Upper lobe of left lung (tissue), 6 donors: ENCODE measurements at places on chromosomes 3 and 15. TPM values are rescaled to one million over a fixed set of nuclear protein-coding genes. Genes with fewer than 3 reads are reported as not detected.

GRCh38 chr15:39191871-39192291 lies 389.0 kb upstream of the THBS1 start:
- no peak for DNase-seq

DNA sequence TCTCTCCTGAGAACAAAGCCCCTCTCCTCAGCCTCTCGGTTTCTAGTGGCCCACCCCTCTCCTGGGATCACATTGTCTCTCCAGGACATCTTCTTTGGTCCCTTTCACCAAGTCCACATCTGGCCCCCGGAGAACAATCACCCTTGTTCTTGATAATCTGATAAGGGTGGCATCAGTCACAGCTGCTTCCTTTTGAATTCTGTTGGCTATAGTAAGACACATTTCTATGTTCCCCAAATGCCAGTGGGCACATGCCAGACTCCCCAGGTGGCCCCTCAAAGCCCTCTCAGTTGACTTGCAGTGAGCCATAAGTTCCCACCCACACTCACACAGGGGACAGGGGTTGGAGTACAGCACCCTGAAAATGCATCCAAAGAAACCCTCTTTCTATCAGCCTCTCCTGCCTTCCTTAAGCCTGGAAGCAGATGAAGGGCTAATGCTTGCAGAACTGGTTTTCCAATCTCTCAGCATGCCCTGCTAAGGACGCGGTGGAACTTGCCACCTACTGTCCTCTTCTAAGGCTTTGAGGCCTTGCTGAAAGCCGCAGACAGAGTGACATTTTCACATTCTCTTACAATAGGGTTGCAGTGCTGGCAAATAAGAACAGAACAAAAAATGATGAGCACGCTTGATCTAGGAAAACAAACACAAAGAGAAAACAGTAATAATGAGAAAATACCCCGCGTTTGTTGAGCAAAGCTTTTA lies 101.3 kb upstream of the SLCO3A1 start:
- DNase-seq = no peak

- DNase-seq = no peak
These were observed 65.8 kb downstream of the MB21D2 start for GRCh38 chr3:192851821-192852372.

DNA sequence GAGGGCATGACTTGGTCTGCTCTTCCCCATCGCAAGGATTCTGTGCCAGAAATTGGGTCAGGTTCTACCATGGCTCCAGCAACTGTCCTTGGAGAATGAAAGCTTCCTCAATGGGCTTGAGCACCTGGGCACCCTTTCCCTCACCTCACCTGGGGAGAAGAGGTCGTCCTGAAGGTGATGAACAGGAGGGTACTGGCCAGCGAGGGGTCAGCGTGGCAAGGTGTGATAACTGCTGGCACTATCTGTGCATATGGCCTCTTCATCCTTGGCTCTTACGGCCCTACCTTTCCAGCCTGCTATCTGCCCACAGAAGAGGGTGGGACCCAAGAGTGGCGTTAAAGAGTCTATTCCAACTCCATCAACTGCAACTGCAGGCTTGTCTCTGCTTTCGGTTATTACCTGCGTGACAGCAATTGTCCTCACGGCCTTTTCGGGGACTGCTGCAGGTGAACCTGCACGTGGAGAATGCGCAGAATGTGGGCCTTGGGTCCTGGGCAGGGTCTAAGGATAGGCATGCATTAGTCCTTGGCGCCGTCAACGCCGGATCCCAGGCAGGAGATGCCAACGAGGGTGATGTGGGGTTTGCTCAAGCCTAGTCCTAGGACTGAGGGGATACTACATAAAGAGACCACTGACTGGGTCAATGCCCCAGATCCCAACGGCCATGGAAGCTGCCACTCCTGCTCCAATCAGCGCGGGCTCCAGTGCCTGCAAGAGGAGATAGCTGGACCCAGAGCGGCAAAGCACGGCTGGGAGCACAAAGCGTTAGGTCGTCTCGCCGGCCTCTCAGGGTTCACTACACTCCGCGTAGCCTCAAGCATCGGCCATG lies 625 bp upstream of the RBM15B start:
- no peak for DNase-seq

DNA sequence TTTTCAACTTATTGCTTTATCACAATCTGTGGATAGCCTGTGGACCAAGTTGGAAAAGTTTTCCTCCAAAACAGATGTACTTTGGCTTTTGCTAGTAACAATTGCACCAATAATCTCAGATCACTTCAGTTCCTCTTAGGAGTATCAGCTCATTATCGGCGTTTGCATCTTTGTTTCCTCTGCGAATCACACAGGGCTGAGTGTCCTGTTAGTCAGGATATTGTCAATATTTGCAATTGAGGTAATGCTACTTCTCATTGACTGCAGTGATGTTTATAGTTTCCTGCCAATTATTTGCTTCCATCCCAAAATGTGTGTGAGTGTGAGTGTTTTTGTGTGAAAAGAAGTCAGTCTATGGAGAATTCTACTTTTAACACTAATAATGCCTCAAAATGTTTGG lies 545.0 kb downstream of the SI start:
- no peak for DNase-seq

GRCh38 chr3:2921452-2921851 lies 188.7 kb downstream of the IL5RA start:
- no peak for DNase-seq

The ATP8B4 gene
- 2.2 TPM for total RNA-seq
